ENCODE measurements at places on chromosomes 2 and 18. TPM values are rescaled to one million over a fixed set of nuclear protein-coding genes. Genes with fewer than 3 reads are reported as not detected.

The NYAP2 gene
- 0.09 TPM for polyA plus RNA-seq

The ARHGAP25 gene
- 3.4 TPM for polyA plus RNA-seq

The PRKAG3 gene
- polyA plus RNA-seq: not detected

The CRYGD gene
- polyA plus RNA-seq: not detected

The RAPH1 gene
- 5.0 TPM for polyA plus RNA-seq

The THUMPD2 gene
- 11.5 TPM for polyA plus RNA-seq

The NDUFB3 gene
- polyA plus RNA-seq: 116 TPM

The TSPYL6 gene
- polyA plus RNA-seq: 0.02 TPM

The SATB2 gene
- polyA plus RNA-seq: 0.33 TPM

The UGT1A4 gene
- polyA plus RNA-seq: 0.69 TPM

The ZAP70 gene
- polyA plus RNA-seq: 5.0 TPM

The GPR75 gene
- polyA plus RNA-seq: 0.71 TPM
